DMS79 (cell line): ENCODE measurements at places on chromosomes 1 and 21.

DNA sequence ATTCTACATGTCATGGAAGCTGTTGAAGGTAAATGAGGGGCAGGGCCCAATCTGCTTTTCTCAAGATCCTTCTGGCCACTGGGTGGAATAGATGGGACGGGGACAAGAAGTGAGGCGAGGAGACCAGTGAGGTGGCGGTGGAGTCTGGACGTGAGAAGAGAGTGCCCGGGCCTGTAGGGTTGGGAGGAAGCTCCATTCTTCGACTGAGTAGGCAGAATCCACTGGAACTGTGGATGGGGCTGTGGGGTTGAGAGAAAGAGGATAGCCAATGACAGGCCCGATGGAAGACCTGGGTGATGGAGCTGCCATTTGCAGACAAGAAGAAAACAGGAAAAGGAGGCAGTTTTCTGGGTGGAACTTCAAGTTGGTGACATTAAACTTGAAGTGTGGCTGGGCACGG is 10.3 kb downstream of the SLC1A7 start:
- DNase-seq: no peak

DNA sequence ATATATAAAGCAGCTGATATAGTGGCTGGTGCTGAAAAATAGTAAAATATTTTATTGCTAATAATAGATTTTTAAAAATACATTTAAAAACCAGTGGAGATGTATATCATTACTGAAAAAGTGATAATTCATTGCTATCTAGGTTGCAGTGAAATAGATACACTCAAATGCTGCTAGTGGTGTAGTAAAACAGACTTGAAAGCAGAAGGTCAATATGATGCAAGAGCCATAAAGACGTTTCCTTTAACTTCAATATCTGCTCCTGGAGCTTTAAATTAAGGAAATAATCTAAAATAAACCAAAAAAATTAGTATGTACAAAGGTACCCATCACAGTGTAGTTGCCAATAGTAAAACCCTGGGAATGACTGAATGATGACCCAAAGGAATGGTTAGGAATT is 26.2 kb downstream of the RHEX start:
- no peak for DNase-seq

DNA sequence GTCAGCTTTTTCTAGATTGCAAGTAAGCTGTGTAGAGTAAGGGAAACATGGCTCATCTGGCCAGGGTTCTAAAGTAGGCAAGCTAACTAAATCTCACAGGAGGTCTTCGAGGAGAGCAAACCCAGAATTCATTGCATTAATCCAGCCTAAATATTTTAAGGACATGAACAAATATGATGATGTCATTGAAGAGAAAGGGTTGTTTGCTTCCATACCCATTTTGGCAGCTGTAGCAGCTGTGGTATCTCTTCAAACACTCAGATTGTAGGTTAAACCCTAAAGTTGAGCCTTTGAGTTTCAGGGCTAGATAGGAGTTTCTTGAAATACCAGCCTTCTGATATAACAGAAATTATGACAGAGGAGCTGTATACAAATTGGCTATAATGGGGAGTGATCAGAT is 200.5 kb upstream of the C1orf105 start:
- no peak for DNase-seq

DNA sequence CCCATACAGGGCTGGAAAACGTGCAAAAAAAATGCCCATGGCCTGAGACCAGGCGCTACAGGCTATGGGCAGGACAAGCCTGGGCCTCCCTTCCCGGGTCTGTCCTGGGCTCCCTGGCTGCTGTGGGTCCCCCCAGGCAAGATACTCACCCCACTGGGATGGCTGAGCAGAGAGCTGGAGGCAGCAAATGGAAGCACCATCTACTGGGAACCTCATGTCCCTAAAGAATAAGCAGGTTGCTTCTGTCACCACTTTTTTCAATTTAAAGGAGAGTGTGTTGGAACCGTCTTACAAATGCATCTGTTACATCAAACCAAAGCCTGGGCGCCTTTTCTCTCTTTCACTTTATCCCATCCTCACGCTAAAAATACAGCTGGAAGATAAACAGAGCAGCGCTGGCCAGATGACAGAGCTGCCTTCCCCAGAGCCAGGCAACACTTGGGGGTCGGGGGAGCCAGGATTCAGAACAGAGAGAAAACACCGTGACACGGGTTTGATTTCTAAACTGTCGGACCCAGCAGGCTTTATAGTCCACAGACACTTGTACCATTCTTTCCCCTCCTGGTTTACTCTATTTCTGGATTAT is 262.1 kb upstream of the VAMP3 start:
- no peak for DNase-seq

- DNase-seq: no peak
Measured at GRCh38 chr1:206951318-206952100, 5.2 kb upstream of the PIGR start.

- DNase-seq: no peak
Measured at GRCh38 chr1:21594935-21595897, 73.9 kb downstream of the RAP1GAP start.

DNA sequence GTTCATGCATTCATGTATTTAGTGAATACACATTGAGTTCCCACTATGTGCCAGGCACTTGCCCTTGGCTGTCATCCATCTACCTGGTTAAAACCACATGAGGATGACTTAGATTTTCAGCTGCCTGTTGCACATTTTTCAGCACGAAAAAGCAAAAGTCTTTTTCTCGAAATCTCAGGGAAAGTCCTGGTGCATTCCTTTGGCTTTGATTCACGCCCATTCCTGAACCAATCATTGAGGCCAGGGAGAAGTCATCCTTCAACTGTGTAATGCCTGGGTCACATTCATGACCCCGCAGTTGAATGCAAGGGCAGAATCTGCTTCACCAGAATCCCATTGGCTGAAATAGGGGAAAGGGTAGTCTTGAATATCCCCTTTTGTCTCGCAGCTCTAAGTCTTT is 84.4 kb downstream of the RNF220 start:
- no peak for DNase-seq
